ENCODE measurements at places on chromosomes 1 and 21.

DNA sequence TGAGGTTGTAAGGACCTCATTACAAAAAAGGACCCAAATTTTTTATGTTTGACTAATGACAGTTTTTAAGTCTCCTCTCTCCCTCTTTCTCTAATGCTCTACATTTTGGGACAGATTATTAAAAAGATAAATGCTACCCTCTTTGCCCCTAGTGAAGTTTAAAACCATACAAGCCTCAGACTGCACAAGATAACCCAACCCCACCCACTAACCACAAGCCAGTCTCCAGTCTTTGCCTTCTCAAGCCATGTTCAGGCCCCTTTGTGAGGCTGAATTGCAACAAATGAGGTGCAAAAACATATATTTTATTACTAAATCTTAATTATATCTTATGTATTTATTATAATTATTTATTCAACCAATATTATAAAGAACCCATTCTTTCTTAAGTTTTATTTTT, 597.2 kb upstream of the BRINP3 start:
- DNase-seq: no peak

GRCh38 chr1:178945763-178946266, 74.9 kb upstream of the ANGPTL1 start:
- no peak for DNase-seq

- DNase-seq: no peak
These were observed 344.3 kb downstream of the DUSP10 start for GRCh38 chr1:221397606-221398005.

DNA sequence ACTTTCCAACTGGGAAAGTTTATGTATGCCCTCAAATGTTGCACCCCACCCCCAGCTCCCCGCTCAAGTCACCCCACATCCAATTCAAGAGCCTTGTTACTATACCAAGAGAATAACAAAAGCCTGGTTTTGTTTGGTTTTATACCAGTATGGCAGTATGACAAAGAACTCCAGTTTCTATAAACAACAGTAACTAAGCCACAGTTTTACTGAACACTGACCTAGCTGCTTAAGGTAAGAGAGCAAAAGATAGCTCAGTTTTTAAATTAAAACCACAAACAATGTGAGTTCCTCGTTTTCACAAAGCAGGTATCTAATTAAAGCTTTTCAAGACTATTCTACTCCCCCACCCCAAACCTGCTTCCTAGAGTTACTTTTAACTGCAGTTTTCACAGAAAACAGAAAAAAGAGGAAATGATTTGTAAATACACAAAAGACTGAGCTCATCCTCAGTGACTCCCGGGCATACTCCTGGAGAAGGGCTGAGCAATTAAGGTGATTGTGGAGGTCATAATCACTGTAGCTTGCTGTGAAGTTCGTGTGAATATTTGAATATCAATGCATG, 59.3 kb upstream of the LHX8 start:
- DNase-seq: no peak

GRCh38 chr1:14332158-14332557, 266.3 kb upstream of the KAZN start:
- DNase-seq: no peak

DNA sequence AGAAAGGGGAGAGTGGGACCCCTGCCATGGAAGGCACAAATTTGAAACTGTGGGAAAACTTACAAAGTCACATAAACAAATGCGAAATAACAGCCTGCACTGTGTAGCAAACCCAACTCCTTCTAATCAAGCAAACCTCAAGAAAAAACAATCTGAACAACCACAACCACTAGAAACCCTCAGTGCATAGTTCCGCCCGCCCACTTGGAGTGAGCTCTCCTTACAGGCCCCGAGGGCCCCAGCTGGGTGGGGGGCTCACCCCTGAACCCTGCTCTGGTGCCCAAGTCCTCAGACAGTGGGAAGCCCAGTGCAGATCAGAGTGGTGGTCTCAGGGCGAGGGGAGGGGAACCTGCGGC, 931 bp upstream of the MXRA8 start:
- DNase-seq: no peak

DNA sequence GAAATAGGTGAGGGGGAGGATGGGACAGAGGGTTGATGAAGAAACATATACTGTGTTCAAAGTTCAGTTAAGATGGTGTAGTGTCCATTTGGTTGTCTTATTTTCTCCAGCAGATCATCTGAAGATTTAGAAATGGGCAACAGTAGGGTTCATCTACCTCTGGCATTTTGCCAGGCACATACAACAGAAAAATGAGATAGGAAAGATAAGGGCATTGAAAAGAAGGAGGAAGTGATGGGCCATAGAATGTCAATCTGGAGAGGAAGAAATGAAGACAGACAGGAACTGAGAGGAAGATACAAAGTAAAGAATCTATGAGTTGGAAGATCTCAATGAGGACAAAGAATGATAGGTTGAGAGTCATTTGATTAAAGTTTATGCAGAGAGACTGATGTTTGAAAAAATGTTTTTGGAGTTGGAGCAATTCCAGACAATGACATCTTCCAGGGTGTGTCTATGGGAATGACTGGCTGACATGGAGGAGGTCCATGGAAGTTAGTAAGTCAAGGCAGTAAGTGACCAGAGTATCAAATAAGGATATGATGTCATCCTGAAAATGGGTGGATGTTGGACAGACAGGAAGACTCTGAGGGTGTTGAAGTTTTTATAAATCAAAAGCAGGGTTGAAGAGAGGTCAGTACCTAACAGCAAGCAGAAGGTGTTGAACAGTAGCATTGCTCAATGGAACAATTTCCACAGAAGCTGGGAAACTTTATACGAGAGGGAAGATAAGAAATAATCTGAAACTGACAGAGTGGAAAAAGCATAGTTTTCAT, 18.7 kb upstream of the CD55 start:
- no peak for DNase-seq

- DNase-seq: no peak
These were observed 74.5 kb upstream of the USP24 start for GRCh38 chr1:55289614-55290013.

DNA sequence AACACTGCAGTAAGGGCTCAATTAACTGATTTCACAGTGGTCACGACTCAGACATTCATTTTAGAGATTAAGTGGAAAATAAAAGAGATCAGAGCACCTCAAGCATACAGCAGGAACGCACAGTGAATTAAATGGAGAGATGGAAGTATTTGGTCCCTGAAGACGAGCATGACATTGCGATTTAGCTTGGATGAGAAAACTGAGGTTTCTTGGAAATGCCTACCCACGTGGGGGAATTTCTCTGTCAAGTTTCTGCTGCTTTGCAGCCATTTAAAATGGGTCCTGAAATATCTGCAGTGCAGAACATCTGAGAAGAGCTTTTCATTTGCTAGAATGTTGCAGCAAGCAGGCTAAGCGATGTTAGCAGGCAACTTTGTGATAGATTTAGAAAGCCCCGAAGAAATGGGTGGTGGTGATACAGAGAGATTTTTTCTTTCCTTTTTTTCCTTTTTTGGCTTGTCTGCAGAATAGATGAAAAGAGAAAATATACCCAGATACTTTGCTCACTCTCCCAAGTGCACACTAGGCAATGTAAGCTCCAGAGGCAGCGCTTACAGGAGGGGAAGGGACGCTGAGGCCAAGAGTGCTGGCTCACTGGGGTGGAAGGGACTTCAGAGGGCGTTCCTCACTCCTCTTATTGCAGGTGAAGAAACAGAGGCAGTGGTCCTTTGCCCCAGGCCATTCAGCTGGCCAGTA, 258.0 kb downstream of the KCNJ6 start:
- DNase-seq: no peak

GRCh38 chr1:55444667-55445066, 229.5 kb upstream of the USP24 start:
- no peak for DNase-seq

GRCh38 chr1:186671136-186671825, 8.9 kb downstream of the PTGS2 start:
- DNase-seq: no peak

DNA sequence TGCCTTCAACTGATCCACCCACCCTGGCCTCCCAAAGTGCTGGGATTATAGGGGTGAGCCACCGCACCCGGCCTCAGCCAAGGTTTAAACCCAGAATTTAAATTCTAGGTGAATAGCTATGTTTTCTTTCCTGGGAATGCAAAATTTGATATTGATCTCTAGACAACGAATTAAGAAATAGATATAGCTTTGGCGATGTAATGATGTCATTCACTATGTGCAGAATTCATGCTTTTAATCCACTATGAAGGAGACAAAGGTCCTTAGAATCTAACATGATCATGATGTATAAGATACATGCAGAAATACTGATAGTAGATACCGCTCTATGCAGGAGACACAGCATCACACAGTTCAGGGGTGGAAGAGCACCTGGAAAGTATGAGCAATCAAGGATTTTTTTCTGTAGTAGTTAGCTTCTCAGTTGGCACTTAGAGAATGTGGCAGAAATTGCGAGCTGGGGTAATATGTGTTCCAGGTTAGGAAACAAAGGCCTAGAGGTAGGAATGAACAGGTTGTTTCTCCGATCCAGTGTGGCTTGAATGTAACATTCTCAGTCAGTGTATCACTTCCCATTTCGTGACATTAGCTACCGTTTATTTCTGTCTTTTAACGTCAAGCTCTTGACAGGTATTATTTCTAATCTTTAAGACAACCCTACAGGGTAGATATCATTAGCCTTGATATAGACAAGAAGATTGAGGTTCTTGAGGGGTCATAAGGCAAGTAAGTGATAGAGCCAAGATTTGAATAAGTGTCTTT, 3.0 kb upstream of the CEP350 start:
- no peak for DNase-seq

GRCh38 chr1:16018308-16018707, 465 bp upstream of the HSPB7 start:
- DNase-seq: no peak

- peak; percentile 19 for DNase-seq
These were observed 57.3 kb downstream of the SLC37A1 start for GRCh38 chr21:42570841-42571387.

GRCh38 chr1:187114792-187115191, 286.0 kb downstream of the PLA2G4A start:
- no peak for DNase-seq

- DNase-seq: peak; percentile 9
These were observed 238.4 kb downstream of the NPHP4 start for GRCh38 chr1:5753549-5754421.

- no peak for DNase-seq
These were observed 385.6 kb downstream of the HLX start for GRCh38 chr1:221264848-221265247.

- DNase-seq: no peak
These were observed 6.0 kb downstream of the LY9 start for GRCh38 chr1:160801836-160802580.

DNA sequence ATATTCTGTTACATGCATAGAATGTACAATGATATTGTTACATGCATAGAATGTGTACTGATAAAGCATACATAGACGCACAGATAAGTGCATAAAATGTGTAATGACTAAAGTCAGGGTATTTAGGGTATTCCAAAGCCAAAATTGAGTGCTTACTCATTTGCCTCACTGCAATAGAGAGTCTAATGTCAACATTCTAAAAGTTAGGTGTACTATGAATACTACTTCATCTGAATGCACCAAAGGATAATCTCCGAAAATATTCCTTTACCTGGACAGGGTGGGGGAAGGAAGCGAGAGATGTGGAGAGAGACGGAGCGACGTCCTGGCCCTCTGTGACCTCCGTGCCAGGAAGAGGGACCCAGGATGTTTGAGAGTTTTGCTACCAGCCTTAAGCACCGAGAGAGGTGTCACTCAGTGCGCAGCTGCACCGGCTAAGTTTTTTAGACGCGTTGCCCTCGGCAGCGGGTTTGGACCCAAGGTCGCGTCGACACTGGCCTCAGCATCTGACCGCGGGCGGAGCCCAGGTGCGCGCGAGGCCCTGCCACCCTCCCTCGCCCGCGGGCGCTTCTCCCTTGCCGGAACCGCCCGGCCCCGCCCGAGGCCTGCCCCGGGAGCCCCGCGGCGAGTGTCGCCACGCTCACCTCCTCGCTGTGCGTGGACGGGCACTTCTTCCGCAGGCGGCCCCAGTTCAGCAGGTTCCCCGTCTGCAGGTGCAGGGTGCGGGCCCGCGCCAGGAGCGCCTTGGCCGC, 660 bp downstream of the GCLM start:
- peak; percentile 76 for DNase-seq

GRCh38 chr1:87872189-87872588, 543.5 kb downstream of the LMO4 start:
- no peak for DNase-seq

GRCh38 chr21:35511696-35512162, 462.6 kb upstream of the RUNX1 start:
- DNase-seq: no peak

DNA sequence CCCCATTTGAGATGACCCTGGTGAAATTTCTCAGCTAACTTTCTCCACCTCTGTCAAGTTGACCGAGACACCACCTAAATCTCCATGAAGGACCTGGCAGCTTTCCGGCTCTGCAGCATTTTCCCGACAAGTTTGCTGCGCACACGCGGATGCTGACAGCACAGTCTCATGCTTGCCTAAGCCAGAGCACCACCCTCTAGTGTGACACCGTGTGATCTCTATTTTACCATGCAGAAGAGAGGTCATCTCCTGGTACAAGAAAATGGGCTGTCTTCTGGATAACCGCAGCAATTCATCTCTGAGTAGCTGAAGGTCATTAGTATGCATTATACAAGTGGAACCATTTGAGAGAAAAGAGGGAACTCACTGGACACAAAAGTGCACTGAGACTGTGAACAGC, 38.9 kb upstream of the H6PD start:
- no peak for DNase-seq

- DNase-seq: no peak
These were observed 261.7 kb downstream of the MATN1 start for GRCh38 chr1:30461640-30462039.

DNA sequence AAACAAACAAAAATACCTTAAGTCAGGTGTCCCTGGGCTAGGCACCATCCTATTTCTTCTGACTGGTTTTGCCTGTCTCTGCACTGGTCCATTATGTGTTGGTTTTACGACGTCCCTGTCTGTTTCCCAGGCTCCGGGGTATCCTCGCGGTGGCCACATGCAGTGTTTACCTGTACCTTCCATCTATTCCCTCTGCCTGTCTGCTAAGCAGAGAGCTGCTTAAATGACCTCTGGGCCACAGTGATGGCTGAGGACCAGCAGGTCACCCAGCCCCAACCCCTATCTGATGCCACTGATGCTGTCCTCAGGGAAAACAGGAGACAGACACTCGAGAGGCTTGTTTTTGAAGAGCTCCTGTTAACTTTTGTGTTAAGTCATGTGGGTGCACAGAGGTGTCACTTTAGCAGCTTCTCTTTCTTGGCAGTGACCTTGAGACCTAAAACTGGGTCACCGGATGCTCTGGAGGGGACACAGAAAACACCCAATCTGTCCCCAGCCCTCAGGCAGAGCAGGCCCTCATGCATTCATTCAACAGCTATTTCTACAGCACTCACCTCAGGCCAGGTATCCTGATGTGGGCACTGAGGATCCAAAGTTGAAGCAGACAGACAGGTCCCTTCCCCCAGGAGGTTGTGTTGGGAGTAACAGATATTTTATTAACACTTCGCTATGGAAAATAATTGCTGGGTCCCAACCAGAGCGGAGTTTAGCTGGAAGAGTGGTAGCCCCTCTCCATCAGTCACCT, 4.4 kb upstream of the EFHD2 start:
- no peak for DNase-seq

DNA sequence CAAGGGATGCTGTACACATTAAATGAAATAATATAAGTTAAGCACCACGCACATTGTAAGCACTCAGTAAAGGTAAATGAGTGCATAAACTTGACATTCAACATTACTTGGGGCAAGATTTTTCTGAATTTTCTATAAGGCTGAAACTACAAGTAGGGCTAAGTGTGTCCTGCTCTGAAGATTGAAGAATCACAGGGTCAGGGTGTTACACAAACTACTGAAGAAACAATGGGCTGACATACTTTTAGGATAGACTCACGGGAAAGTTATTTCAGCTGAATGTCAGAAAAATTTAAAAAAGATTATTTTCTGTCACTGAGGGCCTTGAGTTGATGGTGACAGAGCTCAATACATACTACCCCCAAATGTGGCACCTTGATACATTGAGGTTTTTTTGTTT, 644.2 kb upstream of the PLXNA2 start:
- no peak for DNase-seq
